ENCODE measurements at places on chromosomes 5 and 9.

GRCh38 chr5:2169850-2170760 lies 287.4 kb upstream of the IRX4 start:
- DNase-seq = no peak

GRCh38 chr9:136844761-136845464 lies 2.6 kb downstream of the AJM1 start:
- no peak for DNase-seq

GRCh38 chr5:107470295-107470582 lies 200.5 kb downstream of the EFNA5 start:
- DNase-seq = no peak

DNA sequence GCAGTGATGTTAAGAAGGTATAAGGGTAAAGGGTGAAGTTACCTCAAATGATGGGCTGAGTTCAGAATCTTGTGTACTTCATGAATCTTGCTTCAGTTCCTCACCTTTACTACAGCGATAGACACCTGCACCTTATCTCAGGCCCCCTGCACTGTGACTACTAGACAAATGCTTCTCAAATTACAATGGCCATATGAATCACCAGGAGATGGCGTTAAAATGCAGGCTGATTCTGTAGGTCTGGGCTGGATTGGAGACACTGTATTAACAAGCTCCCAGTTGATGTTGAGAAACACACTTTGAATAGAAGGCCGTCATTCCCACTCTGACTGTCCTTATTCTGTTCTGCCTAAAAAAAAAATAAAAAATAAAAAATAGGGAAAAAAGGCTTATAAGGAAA lies 29.8 kb downstream of the TARS1 start:
- no peak for DNase-seq

- DNase-seq = no peak
Observed at GRCh38 chr5:151706906-151707305, 20.2 kb upstream of the SPARC start.

All from WTC11 (cell line).